HCEC 1CT (cell line): ENCODE measurements at places on chromosomes 11 and 22.

DNA sequence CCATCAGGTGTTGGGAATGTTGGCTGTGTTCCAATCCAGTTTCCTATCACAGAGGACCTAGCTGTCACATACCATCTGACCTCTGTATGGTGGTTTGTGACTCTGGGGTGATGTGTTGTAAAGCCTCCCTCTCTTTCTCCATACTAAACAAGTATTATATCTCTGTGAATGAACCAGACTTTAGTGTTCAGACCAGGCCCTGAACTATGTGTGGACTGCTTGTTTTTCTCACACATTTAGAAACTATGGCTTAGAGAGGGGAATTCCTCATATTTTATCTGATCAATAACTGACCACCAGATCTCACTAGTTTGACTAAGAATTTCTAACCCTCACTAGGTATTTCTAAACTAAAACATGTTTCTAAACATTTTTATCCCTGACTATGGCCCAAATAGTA lies 17.5 kb downstream of the NCR3LG1 start:
- no peak for DNase-seq

- no peak for DNase-seq
Measured at GRCh38 chr11:62671236-62671607, 251 bp upstream of the UQCC3 start.

DNA sequence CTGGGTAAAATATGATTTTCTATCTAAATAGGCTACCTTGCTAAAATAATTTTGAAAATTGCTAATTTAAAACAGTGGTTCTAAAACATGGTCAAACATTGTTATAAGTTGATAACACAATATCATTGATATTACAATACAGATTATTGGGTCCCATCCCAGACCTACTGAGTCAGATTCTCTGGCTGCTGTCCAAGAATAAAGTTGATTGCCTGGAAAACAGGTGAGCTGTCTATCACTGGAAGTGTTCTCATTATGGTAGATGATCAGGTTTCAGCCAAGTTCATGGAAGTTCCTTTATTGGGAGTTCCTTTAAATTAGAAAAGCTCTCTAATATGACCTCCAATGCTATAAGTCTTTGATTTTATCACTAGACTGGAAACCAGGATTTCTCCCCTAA lies 52.3 kb downstream of the SC5D start:
- DNase-seq, result no peak

- DNase-seq, result no peak
Measured at GRCh38 chr11:130617001-130617400, 168.6 kb downstream of the ADAMTS15 start.
